ENCODE measurements at places on chromosomes 2 and 18.

DNA sequence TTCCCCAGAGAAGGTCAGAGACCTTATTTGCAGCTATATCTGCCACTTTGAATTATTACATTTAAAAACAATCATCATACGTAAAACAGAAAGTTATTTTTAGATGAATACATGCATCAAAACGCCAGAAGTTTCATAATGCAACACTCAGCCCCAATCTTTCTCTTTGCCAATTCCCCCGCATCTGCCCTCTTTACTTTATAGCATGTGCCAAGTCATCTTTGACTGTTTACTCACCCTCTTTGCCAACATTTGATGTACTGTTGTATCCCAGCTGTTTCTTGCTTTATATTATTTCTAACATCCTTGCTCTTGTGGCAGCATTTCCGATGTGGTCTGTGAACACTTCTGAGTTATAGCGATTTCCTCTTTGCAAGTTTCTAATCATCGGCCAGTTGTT is 86.2 kb downstream of the CRIM1 start:
- no peak for DNase-seq

DNA sequence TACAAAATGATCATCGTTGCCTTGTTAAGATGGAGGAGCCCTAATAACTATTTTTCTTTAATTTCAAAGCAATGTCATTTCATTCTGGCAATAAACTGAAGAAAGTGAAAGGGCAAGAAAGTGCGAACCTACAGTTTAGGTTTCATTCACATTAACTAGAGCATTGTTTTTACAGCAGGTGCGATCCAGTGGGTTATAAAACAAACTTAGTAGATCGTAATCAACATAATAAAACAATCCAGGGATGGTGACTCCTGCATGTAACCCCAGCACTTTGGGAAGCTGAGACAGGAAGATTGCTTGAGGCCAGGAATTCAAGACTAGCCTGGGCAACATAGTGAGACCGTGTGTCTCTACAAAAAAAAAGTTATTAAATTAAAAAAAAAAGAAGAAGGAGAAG is 51.1 kb downstream of the AP1S3 start:
- no peak for DNase-seq

DNA sequence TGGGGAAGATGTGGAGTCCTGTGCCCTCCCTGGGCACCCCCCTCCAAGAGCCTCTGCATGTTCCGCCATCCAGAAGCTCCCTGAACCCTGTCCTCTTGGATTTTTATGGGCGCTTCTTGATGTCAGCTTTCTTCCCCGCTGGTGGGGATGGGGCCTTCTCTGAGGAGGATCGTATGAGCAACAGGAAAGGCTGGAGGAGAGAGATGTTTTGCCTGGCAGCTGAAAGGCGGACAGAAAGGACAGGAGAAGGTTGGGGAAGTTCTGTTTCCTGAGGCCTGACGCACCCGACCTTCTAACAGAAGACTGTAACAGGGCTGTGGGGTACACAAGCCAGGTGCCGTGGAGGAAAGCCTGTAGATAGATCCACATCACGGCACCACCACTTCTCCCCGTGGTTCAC is 238.8 kb downstream of the LDLRAD4 start:
- DNase-seq = no peak

GRCh38 chr18:50405582-50406271 is 30.9 kb downstream of the SKA1 start:
- DNase-seq = no peak

GRCh38 chr18:27803957-27804356 is 373.0 kb downstream of the CDH2 start:
- DNase-seq = no peak
